Mammary epithelial cell (primary cell): ENCODE measurements at places on chromosomes 12 and 14. TPM values are rescaled to one million over a fixed set of nuclear protein-coding genes. Genes with fewer than 3 reads are reported as not detected.

SMOC1 gene
- total RNA-seq = 24.9 and 44.9 TPM in 2 replicates

PEBP1 gene
- 175 TPM for total RNA-seq

ERO1A gene
- total RNA-seq = 111 and 160 TPM in 2 replicates

FGD4 gene
- total RNA-seq = 35.3 TPM

PAH gene
- not detected in 2 replicates for total RNA-seq

DAO gene
- not detected in 2 replicates for total RNA-seq

KRT2 gene
- total RNA-seq = not detected

PLA2G1B gene
- total RNA-seq = not detected in 2 replicates

USP44 gene
- 0.67 TPM for total RNA-seq
